ELF-1 (cell line): ENCODE measurements at places on chromosomes 1 and 21.

DNA sequence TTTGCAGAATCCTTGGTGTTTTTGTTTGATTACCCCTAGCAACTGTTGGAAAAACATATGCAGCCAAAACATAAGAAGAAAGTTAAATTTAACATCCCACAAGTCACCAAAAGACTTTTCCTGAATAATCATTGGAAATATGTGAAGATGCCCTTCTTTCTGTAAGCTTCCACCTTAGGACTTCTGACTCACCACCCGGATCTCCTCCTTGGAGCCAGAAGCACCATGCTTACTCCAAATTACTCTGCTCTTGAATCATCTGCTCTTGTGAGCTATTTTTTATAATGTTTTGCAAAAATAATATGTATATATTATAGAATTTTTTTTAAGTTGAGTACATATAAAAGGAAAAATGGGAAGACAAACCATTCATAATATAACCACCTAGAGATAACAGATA lies 391.7 kb downstream of the KCTD3 start:
- no peak for DNase-seq

- no peak for DNase-seq
These were observed 40.3 kb downstream of the RGS5 start for GRCh38 chr1:163162381-163162914.

DNA sequence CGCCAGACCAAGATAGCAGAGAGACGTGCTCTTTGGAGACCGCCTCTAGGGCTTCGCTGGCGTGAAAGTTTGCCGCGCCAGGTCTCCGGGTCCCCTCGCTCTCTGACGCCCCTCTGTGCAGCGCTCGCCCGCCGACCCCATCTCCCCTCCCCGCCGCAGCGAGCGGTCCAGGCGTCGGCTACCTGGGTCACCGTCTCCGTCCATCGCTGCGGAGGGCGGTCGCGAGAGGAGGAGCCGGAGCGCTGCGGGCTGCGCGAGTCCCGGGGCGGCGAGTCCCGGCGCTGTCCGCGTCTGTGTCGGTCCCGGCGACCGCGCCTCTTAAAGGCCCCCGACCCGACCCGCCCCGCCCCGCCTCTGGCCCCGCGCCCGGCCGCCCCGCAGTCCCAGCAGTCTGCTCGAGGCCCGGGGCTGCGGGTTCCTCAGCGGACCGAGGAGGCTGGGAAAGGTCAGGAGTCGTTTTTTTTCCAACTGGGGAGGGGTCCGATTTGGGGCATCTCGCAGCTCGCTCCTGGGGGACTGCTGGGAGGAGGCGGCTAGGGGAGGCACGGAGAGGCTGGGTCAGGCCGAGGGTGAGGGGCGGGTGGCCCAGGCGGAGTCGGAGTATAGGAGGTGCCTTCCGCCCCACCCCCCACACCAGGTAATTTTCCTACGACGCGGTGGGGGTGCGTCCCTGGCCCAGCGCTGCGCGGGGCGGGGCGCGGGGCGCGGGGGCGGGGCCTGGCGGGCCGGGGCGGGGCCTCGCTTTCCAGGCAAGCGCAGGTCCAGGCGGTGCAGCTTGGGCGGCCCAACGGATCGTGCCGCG lies at the start of the genes FBXO2 and FBXO44:
Gene FBXO2 (minus strand): TSS at position 293 of the 802 bp plus-strand sequence. CDS start 89 bp downstream, at position 204.
Gene FBXO44 (plus strand): TSS at position 741 of the 802 bp plus-strand sequence. CDS start 959 bp downstream, outside the sequence.
- peak; percentile 46 for DNase-seq

DNA sequence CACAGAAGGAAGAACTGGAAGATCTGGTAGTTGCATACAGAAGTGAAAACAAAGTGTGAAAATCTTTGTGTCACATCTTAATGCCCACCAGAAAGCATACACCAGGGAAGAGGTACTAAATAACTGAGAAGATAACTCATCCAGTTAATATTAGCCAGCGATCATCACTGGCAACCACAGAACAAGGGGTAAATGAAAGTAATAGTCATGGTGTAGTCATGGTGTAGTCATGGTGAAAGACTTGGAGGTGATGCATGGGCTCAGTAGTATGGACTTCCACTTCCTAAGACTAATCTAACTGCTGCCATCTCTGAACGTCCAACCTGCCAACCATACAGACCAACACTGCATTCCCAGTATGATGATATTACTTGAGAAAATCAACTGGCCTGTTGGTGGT lies 481.2 kb upstream of the NR5A2 start:
- DNase-seq, result no peak

- no peak for DNase-seq
These were observed 301.7 kb downstream of the GRIK1 start for GRCh38 chr21:29638138-29638537.

DNA sequence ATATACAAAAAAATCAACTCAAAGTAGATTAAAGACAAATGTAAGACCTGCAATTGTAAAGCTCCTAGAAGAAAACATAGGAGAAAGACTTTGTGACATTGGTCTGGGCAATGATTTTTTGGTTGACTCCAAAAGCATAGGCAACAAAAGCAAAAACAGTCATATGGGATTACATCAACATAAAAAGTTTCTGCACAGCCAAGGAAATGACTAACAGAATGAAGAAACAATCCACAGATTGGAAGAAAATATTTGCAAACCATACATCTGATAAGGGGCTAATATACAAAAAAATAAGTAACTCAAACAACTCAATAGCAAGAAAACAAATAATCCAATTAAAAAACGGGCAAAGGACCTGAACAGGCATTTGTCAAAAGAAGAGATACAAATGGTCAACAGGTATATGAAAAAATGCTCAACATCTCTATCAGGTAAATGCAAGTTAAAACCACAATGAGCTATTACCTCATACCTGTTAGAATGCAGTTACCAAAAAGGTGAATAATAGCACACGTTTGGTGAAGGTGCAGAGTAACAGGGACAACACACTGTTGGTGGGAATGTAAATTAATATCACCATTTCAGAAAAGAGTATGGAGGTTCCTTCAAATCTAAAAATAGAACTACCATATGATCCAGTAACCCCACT lies 173.7 kb upstream of the COA6 start:
- no peak for DNase-seq

DNA sequence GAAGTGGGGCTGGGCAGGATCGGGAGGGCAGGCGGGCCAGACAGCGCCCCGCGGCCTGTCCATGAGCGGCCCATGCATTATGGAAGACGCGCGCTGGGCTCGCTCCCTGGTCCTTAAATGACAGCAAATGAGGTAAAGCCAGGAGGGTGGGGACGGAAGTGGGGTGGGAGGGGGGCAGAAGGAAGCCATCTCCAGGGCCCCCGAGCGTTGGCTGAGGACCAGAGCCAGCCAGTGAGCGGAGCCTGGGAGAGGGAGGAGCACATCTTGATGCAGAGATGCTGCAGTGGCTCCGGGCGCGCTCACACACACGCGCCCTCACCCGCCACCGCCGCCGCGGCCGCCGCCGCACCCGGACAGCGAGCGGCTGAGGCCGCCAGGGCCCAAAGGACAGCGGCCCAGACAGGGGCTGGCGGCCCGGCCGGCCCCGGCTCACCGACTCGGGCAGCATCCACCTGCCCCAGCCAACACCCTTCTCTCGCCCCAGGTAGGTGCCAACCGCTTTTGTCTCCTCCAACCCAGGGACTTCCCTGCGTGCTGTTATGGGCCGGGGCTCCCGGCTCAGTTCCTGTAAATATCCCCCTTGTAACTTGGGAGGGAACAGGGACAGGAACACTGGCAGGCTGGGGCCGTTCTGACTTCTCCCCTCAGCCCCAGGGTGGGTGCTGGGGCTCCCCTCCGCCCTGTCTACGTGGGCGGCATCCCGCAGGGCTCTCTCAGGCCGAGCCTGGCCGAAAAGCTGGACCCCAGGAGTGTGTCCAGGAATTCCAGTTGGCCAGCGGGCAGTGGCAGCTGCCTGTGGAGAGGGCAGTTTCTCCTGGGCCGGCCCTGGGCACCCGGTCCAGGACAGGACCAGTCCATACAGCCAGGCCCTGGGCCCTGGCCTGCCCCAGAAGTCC lies at the start of gene CNTN2:
Gene CNTN2 (plus strand): TSS at position 302 of the 896 bp plus-strand sequence. CDS start 9,974 bp downstream, outside the sequence.
- peak; percentile 29 for DNase-seq

DNA sequence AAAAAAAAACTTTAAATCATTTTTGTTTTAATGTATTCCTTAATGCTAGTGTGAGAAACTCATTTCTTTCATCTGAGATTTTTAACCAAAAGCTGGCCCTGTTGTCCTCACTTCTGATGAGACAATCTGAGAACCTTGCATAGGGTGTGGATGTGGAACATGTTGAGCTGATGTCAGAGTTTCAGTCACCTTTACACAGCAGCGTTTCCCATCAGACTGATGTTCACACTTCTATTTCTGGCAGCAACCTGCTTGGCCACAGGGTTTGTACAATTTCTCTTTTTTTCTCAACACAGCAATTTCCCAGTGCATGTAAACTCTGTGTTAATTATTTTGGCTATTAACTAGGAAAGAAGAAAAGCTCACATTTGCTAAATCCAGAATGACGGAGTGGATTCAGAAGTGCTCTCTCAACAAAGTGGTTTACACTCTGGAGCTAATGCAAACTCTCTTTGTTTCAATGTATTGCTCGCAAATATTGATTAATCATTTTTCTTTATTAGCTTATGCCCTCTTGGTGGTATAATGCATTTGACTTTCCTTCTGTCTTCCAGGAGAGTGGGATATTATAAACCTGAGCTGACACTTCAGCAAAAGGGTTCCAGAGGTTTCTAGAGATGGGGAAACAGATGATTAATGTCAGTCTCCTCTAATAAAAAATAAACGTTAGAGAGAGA lies 70.5 kb upstream of the HSPA13 start:
- no peak for DNase-seq

- DNase-seq, result peak; percentile 83
These were observed 8.3 kb downstream of the CDKN2C start for GRCh38 chr1:50978144-50978851.

DNA sequence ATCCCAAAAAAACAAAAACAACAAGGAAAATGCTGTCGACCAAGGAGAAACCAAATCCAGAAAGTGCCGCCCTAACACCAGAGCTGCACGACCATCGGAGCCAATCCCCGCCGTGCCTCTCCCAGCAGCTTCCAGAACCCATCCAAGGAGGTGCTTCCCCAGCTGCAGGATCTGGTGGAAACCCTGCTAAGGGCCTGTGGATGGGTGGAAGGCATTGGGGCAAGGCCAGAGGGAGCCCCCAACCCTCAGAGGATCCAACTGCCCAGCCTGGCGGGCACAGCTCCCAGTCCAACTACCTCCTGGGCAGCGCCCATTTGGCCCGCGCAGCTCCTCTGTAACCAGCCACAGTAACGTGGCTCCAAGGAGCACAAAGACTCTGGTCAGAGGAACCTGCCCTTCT lies 81.6 kb downstream of the NPHP4 start:
- no peak for DNase-seq

GRCh38 chr1:235843461-235843961 lies 23.2 kb downstream of the LYST start:
- DNase-seq, result no peak

GRCh38 chr21:46412521-46413364 lies 45.9 kb upstream of the DIP2A start:
- no peak for DNase-seq

DNA sequence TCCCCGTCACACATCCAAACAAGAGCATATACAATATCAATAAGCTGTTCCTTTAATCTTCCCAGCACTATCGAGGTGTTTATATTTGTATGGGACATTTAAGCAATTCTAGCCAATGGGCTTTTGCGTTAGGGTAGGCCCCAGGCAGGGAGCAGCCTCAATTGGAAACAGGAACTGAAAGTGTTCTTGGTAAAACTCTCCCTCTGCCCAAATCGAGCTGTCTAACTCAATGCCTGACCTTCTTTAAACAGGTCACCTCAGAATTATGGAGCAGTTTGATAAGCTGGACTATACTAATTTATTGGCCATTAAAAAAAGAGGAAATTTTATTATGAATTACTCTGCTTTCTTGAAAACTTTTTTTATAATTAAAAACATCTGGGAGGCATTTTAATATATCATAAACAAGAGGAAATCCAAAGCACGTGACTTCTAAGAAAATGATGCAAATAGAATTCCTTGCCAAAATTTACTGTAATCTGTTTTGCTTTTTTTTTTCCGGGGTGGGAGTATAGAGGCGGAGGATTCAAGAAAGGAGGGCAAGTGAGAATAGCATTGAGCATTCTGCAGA lies 498.1 kb downstream of the LMO4 start:
- DNase-seq, result no peak

GRCh38 chr1:15304708-15305467 lies 57.9 kb downstream of the FHAD1 start:
- DNase-seq, result peak; percentile 74

DNA sequence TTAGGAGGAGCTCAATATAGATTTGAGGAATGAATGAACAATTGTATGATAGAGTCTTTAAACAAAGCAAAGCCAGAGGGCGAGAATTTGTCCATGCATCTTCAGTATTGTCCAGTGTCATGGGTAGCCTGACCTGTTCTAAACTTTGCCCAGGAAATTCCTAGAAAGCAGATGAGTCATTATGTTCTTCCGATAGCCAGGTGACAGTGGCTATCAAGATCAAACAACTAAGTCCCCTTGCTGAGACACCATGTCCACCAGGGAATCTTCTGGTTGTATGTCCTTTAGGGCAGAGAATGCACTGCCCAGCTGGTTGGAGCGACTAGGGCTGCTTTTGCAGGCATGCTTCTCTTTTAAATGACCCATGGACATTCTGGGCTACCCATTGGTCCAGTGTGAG lies 1.8 kb upstream of the SLC26A9 start:
- no peak for DNase-seq

DNA sequence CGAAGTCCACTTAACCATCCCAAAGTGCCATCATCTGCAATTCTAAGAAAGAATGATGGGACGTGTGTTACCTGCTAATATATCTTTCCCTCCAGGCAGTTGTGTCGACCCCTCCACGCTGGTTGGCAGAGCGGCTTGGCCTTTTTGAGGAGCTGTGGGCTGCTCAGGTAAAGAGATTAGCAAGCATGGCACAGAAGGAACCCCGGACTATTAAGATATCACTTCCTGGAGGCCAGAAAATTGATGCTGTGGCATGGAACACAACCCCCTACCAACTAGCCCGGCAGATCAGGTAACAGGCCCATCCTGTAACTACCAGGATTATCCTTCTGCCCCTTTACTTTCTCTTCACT lies 520 bp downstream of the TARS2 start:
- peak; percentile 12 for DNase-seq

GRCh38 chr1:221439008-221439746 lies 302.7 kb downstream of the DUSP10 start:
- DNase-seq, result peak; percentile 31

DNA sequence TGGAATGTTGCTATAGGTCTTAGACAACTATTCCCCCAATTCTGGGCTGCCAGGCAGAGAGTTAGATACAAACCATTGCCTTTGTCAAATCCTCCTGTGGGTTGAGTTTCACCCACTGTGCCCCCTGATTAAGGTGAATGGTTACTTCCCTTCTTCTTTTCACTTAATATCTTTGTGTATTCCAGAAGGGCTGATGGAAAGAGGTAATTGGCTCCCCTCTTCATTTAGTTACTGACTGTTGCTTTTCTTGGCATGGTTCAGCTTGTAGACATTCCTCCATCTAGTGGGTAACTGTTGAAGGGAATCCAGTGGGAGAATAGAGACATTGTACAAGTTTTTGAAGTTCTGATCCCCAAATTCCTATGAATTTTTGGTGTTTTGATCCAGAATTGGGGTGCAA lies 43.8 kb upstream of the MACF1 start:
- no peak for DNase-seq
